Fibroblast of villous mesenchyme (primary cell): ENCODE measurements at places on chromosomes 16 and 17. TPM values are rescaled to one million over a fixed set of nuclear protein-coding genes. Genes with fewer than 3 reads are reported as not detected.

Gene KCNAB3
- total RNA-seq, result 1.3 and 1.7 TPM in 2 replicates

Gene ITGAX
- not detected in 2 replicates for total RNA-seq

Gene PDILT
- total RNA-seq, result not detected in 2 replicates

Gene CES1
- 0.97 and 1.7 TPM in 2 replicates for total RNA-seq

Gene DHRS7C
- not detected in 2 replicates for total RNA-seq

Gene SENP3
- total RNA-seq, result 69.9 and 75.1 TPM in 2 replicates

Gene CMTM3
- 22.0 and 26.7 TPM in 2 replicates for total RNA-seq

Gene NME1
- 82.1 and 105 TPM in 2 replicates for total RNA-seq

Gene CCL18
- total RNA-seq, result under 0.01 TPM in 1 of 2 replicates, not detected in the other

Gene HIRIP3
- total RNA-seq, result 4.7 and 6.8 TPM in 2 replicates

Gene KRT12
- total RNA-seq, result not detected in 2 replicates

Gene TEX19
- under 0.01 TPM in 1 of 2 replicates, not detected in the other for total RNA-seq

Gene C17orf50
- total RNA-seq, result not detected in 2 replicates

Gene TAT
- total RNA-seq, result under 0.01 TPM in 1 of 2 replicates, not detected in the other

Gene RCVRN
- not detected in 2 replicates for total RNA-seq

Gene NTHL1
- total RNA-seq, result 25.5 and 31.9 TPM in 2 replicates
